ENCODE measurements at places on chromosomes 12 and 14.
A peak's percentile ranks its signal among the peaks of the same experiment; 100 is the strongest.

- no peak for DNase-seq
These were observed 112.2 kb downstream of the CHST11 start for GRCh38 chr12:104568935-104569334.

DNA sequence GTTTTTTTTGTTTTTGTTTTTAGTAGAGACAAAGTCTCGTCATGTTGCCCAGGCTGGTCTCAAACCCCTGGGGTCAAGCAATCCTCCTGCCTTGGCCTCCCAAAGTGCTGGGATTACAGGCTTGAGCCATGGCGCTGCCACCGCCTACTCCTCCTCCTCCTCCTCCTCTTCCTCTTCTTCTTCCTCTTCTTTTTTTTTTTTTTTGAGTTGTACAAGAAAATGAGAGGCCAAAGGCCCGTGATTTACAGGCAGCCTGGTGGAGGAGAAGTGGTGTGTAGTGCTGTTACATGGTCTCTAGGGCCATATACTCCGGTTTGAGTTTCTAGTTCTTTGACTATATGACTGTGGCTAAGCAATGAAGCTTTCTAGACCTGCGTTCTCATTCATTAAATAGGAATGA, 29.6 kb upstream of the SPPL3 start:
- DNase-seq = no peak

GRCh38 chr14:104514156-104514848, 65.3 kb upstream of the C14orf180 start:
- DNase-seq = no peak

- DNase-seq = peak; percentile 28
These were observed 662 bp upstream of the NELL2 start for GRCh38 chr12:44876544-44877410.

GRCh38 chr12:22271023-22271422, 63.5 kb downstream of the ST8SIA1 start:
- DNase-seq = no peak

DNA sequence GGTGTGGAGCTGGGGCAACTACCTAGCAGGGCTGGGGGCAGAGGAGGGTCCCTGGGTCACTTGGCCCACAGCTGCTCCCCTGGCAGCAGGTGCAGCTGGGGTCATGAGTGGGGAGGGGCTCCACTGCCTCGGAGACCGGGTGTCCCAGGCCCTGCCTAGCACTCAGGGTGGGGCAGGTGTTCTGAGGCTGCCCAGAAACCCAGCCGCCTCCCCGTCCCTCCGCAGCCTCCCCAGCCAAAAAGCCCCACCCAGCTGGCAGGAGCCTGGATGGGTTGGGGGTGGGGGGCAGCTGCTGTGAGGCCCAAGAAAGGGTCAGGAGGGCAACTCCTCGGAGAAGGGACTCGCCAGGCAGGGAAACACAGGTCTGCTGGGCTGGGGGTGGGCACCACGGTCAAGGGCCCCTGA, 11.2 kb downstream of the AHNAK2 start:
- DNase-seq = no peak

- no peak for DNase-seq
These were observed 58.1 kb downstream of the NCOR2 start for GRCh38 chr12:124509300-124509675.

DNA sequence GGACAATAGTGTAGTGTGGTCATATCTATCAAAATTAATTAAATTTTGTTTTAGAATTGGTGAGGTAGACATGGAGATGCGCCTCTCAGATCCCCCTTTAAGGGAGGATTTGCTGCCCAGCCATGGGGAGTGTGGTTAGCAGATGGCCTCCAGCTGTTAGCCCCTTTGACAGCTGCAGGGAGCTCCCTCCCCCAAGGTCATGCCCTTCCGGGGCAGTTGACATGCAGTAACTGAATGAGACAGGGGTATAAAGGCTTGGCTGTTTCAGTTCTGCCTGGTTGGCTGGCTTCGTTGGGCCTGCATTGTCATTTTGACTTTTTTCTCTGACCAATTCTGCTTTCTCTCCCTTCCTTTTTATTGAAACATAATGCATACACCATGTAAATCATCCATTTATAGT, 291.5 kb upstream of the SRRM4 start:
- no peak for DNase-seq

DNA sequence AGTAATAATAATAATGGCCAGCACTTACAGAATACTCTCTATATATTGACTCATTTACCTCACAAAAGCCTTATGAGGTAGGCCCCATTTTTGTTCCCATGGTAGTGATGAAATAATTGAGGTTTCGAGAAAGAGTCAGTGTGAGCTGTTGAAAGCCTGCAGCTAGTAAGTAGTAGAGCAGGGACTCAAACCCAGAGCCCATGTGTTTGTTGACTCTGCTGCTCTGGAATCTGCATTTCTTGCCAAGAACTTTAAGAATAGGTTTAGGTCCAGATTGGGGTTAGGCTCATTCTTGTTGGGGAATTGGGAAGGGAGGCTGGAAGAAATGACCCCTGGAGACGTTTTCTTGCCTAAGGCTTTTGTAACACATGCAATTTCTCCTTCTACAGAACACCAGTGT, 27.9 kb downstream of the DYRK4 start:
- no peak for DNase-seq

DNA sequence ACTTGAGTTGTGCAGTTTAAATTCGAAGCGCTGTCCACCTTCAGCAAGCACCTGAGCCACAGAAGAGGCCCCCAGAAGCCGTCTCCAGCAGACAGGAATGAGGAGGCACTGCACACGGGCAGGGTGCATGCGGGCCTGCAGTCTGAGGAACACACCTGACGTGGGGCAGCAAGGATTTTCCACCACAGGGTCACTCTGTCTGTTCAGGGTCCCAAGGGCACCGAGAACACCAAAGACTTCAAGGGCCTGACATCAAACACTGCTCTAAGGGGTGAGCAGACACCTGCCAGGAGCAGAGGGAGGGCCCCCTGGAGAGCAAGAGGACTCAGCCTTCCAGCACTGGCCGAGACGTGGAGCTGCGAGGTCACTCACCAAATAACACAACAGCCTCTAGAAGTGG, 99.7 kb upstream of the C14orf180 start:
- no peak for DNase-seq

DNA sequence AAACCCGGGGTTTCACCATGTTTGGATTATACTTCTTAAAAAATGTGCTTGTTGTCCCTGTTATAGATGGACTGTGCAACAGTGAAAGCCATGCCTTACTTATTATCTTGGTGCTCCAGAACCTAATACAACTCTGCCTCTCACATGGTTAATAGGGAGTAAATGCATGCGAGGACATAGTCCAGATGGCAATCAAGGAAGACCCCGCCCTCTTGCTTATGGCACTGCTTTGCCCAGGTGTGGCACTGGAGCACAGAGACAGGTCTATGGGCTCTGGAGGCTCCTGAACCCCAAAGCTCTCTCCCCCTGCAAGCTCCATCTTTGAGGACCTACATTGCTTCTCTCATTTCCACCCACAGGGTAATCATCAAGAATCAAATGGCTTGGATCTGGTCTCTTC, 162.1 kb upstream of the NTF3 start:
- DNase-seq = no peak

GRCh38 chr14:22388669-22389595, 200.1 kb downstream of the DAD1 start:
- DNase-seq = no peak

- DNase-seq = peak; percentile 36
These were observed 210.9 kb downstream of the MED13L start for GRCh38 chr12:116066381-116067230.

DNA sequence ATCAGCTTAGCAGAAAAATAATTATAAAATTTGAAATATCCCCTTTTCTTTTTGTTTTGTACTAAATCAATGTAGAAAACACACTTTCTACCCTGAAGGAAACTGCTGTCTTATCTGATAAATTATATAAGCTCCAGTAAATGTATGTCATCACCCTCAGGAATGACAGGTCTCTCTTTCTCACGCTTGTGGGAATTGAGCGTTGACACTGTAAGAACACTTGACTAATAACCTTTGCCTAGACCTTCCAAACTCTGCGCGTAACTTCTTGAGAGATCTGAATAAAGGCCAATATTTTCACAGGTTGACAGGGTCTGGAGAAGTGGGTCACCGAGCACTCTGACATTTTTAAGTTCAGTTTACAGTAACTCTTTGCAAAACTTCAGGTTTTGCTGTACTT, 138.5 kb downstream of the BCAT1 start:
- DNase-seq = no peak

DNA sequence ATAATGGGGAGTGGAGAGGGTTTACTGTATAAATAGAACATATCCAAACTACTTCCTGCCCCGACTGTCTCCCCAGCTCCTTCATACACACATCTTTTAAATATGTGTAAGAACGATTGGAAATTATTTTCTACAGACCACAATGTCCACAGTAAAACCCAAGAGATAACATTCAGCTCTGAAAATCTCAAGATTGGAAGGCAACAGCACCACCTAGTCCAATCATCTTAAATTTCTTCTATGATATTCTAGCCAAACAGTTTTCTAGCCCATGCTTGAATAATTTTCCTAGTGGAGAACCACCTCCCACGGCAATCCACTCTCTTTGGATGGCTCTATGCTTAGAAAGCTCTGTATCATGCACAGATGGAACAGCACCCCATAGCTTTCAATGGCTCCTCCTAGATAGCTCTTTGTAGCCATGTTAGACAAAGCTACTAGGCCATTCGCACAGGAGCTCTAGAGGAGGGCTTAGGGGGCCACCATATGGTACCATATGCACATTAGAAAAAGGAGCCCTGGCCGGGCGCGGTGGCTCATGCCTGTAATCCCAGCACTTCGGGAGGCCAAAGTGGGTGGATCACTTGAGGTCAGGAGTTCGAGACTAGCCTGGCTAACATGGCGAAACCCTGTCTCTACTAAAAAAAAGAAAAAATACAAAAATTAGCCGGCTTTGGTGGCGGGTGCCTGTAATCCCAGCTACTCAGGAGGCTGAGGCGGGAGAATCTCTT, 18.1 kb downstream of the VDR start:
- DNase-seq = no peak

DNA sequence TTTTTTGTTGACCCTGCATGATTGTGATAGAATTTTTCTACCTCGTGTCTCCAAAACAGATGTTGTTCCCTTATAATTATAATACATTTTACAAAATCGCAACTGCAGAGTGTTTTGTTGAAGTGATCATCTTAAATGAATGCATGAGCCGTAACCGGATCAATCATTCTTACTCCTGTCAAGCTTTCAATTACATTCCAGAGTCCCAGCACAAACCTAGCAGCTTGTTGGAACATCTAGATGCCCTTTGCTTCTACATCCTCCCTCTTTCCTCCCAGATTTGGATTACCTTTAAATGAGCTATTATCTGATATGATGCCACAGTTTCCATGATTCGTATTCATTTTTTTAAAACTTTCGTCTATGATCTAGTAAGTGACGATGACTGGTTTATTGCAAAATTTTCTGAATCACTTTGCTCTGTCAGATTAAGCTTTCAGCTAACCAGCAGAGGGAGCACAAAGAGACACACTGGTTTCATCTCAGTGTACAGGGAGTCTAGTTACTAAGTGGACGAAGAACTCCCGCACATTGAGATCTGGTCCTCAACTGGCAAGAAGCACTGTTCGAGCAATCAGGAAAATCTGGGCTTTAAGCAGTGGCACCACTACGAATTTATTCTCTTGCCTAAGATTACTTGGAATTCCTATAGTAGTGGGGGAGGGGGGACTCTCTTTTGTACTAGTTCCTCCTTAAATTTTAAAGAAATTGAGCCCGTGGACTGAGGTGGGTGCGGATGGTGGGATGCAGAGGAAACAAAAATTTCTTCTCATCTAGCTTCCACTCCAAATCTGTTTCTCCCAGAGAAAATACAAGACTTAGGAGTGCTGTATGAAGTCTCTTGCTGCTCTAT, 40.9 kb downstream of the TSHR start:
- DNase-seq = peak; percentile 59

GRCh38 chr12:48693572-48693971, 11.5 kb upstream of the KANSL2 start:
- DNase-seq = no peak

DNA sequence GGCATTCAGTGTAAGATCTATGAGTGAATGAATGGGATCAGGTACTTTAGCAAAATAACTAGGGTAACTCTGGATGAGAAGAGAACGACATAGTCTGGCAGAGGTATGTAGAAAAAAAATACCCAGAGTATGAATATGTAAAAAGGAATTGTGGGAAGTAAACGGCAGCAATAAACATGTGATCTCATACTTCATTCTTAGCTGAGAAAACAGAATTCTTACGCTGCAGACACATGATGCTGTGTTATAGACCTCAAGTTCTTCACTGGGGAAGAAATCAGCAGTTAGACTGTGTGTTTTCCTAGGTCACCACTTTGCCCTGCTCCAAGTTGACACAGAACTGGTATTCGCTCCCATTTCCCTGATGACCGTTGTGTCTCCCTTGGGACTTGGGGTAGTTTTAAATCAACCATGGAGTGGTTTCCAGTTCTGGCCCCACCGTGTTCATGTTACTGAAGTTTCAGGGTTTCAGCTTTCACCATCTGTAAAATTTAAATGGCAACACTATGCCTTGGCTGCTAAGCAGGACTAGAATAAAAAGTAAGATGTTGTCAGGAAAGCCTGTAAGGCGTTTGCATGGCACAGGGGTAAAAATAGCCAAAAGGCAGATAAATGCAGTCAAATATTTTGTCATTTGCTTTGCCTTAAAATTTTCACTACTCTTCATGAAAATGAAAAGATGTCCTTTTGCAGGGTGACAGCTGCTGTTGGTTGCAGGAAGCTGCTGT, 223.7 kb downstream of the PELI2 start:
- no peak for DNase-seq

GRCh38 chr14:67623114-67623513, 3.4 kb downstream of the ARG2 start:
- DNase-seq = no peak

DNA sequence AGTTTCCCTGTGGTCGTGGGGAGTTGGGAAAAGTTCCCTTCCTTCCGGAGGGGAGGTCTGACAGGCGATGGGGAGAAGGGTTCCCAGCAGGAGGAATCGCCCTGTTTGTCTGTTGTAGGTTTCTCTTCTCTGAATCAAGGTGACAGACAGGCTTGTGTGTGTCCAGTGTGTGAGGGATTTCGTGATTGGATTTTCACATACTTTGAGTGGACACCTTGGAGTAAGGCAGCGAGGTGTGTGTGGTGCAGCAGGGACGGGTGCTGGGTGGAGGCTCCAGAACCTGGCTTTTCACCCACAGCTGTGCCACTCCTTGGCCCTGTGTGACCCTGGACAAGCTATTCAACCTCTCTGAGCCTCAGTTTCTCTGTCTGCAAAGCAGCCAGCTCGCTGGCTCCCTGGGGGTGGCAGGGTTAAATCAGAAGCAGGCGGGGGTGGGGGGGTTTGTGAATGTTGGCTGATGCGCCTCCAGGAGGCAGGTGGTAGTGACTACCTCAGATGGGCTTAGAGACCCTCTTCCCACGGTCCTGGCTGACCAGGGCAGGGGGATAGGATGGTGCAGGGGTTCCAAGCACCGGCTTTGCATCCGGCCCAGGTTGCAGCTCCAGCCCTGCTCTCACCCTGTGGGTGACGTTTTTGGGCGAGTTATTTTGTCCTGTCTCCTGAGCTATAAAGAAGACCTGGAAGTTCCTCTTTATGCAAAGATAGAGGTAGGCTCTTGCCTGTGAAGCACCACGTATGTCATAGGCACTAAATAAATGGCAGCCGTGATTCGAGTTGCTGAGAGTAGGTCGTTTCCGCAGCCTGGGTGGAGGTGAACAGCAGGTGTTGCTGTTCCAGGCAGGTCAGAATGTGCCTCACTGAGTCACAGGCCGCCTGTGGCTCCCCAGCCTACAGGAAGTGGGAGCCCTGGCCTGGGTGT, 679 bp downstream of the BDKRB2 start:
- no peak for DNase-seq

All from MM.1S (cell line).